ENCODE measurements at places on chromosomes 7 and 10.
A peak's percentile ranks its signal among the peaks of the same experiment; 100 is the strongest.

DNA sequence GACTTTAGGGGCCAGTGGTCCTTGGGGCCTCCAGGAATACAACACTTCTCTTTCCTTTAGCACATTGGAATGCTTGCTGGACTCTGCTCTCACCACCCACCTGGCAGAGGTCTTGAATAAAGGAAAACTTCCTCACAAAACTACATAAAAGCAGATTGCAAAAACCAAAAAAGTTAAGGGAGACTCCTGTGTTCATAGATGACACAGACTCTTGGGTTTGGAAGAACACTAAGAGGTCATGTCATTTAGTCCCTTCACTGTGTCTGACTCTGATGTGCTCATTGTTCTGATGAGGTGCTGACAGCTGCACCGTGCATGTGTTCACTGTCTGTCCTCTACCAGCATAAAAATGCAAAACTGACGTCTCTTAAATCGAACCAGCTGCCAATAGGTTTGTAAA lies 11.4 kb downstream of the BLNK start:
- DNase-seq = no peak

- no peak for DNase-seq
Observed at GRCh38 chr7:31368620-31369019, 28.1 kb upstream of the NEUROD6 start.

DNA sequence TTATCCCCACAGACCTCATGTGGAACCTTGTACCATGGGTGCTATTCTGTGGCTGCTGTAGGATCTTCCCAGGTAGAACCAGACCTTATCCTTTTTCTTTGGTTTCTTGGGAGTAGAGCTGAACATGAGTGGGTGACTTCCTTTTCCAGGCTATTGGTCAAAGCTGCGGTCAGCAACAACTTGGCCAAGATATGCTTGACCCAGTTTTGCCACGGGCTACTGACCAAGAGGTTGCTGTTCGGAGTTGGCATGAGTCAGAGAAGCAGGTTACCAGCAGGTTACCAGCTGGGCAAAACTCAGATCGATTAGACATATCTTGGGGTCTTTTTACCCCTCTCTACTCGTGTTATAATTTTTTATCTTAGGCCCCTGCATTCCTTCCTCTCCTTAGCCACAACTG lies 36.7 kb upstream of the HDAC9 start:
- no peak for DNase-seq

GRCh38 chr10:100148353-100149211 lies 37.2 kb downstream of the ERLIN1 start:
- DNase-seq = no peak

- no peak for DNase-seq
Observed at GRCh38 chr7:130221746-130222145, 14.1 kb downstream of the SSMEM1 start.

DNA sequence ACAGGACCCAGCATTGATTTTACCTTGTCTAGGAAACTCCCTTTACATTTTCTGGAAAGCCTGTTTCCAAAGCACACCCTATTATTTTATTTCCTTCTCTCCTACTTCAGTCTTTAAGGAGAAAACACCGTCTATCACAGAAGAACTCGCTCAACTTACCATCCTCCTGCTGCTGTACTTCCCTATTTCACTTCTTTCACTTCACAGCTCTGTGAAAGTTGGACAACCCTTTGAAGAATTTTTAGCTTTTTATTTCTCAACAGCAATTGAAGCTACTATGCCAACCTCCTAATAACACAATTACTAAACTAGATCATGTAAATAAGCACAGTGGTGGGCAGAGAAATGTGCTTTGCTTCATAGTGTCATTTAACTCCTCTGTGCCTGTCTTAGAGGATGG lies 166.5 kb downstream of the TFEC start:
- DNase-seq = no peak

- DNase-seq = no peak
Observed at GRCh38 chr7:24436131-24436920, 136.9 kb upstream of the PALS2 start.

DNA sequence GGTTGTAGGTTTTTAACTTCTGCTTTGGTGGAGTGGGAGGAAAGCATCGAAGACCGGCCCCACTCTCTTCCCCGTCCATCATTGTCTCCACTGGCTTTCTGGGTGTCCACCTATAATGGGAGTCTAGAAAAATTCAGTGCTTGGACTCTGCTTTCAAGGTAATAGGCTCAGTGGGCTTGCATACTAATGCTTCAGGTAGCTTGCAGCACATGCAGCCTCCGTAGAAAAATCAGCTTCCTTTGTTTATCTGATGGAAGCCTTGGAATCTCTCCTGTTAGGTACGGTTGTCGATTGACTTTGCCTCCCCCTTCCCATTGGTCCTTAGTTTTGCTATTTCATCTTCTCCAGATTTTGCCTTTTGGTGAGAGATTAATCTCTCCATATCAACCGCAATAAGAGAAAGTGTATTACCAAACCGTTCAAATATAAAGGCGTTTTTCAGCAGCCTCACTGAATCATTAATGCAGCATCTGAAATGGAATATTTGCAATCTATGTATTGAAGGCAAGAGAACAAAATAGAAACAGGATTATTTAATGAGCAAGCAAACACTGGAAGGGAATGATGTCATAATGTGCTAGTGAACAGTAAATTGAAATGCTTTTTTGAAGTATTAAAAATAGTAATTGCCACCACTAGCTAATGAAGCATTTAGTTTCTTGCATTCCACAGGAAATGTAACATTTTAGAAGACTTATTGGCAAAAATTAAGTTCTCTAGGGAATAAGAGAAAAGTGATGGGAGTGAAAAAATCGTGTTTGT lies 944 bp downstream of the AVL9 start:
- DNase-seq = peak; percentile 47

DNA sequence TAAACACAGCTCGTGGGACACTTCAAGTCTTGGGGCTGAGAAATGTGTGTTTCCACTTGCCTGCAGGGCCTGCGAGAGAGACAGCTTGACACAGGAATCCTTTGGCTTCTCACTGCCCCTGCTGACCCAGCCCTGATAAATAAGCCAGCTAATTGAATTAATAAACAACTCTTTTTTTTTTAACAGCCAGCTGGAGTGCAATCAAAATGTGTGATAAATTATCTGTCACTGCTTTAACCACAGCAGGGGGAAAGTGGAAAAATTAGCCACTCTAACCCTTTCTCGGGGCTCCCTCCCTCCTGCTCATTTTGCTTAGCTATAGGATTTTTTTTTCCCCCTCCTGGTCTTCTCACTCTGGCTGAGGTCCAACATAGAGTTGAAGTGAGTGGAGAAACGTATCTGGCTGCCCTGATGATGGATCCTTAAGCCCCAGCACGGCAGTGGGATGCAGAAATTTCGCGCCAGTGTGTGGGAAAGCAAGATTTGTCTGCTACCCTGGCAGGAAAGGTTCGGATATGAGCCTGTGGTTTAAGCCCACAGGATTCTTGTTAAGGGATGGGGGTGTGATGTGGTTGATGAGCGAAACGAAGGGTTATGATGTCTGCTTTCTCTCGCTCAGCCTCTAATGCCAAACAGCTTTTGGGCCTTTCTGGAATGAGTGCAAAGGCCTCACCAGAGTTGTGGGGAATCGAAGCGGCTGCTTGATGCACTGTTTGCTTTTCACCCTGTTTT lies 173.8 kb downstream of the TRIL start:
- DNase-seq = peak; percentile 91

- DNase-seq = no peak
Observed at GRCh38 chr10:11300026-11300425, 282.4 kb downstream of the CELF2 start.

DNA sequence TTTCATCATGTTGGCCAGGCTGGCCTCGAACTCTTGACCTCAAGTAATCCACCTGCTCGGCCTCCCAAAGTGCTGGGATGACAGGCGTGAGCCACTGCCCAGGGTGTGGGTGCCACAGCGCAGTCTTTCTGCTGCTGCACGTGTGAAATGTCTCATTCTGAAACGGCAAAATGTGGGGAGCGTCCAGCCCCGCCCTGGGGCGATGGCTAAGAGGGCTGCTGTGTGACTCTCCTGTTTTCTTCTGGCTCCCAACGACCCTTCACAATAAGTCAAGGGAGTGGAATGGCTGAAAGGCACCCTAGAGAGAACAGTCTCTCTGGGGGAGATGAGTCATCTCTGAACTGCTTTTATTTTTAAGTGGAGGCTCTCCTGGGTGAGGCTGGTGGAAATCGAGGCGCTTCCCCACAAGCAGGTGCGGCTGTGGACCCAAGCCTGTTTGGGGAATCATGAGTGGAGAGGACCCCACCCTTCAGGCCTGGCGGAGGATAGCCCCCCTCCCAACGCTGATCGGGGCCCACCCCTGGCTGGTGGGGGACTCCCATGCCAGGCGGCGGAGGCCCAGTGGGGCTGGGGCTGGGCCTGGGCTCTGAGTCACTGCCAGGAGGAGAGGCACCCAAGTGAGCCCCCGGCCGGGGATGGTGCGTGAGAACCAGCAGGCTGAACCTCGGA lies 18.0 kb downstream of the ADAP1 start:
- no peak for DNase-seq

GRCh38 chr10:87503886-87504285 lies 807 bp upstream of the MINPP1 start:
- DNase-seq = no peak

DNA sequence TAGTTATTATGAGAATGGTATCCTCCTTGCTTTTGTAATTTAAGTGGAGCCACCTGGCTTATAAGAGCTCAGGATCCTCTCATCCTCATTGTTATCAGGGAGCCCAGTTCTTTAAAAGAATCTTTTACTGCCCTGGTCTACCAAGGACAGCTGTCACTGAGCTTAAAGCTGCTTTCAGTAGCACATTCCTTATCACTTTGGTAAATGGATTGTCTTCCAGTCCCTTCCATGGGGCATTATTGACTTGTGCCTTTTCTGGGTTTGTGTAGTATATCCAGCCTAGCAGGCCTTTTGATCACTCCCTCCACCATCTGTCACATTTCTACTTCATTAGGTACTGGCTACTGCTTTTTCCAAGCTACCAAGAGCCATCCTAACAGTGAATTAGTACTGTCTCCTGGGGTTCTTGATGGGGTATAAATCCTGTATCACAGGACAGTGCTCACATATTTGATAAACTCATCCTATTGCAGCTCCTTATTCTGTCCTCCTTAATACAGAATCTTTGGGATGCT lies 208.9 kb downstream of the TMEM26 start:
- DNase-seq = no peak

- DNase-seq = no peak
Observed at GRCh38 chr10:130472236-130472635, 336.0 kb downstream of the GLRX3 start.

Measured in NCI-H1105 treated with DMSO at 0.1 percent for 48 hours (cell line).